ENCODE measurements at places on chromosomes 7 and 10. TPM values are rescaled to one million over a fixed set of nuclear protein-coding genes. Genes with fewer than 3 reads are reported as not detected.

The SLIT1 gene
- total RNA-seq, result 0.08 TPM

The HOGA1 gene
- 15.6 TPM for total RNA-seq

The RRP12 gene
- 13.8 TPM for total RNA-seq

The SH2D4B gene
- not detected for total RNA-seq

The ANLN gene
- total RNA-seq, result 3.3 TPM

The AGAP3 gene
- 57.4 TPM for total RNA-seq

The PDK4 gene
- 431 TPM for total RNA-seq

The ABCB1 gene
- total RNA-seq, result 4.5 TPM

The FEZF1 gene
- not detected for total RNA-seq

The NAT16 gene
- not detected for total RNA-seq

The C10orf105 gene
- 0.05 TPM for total RNA-seq

The ADD3 gene
- 121 TPM for total RNA-seq

The METTL27 gene
- total RNA-seq, result 0.27 TPM

DNA sequence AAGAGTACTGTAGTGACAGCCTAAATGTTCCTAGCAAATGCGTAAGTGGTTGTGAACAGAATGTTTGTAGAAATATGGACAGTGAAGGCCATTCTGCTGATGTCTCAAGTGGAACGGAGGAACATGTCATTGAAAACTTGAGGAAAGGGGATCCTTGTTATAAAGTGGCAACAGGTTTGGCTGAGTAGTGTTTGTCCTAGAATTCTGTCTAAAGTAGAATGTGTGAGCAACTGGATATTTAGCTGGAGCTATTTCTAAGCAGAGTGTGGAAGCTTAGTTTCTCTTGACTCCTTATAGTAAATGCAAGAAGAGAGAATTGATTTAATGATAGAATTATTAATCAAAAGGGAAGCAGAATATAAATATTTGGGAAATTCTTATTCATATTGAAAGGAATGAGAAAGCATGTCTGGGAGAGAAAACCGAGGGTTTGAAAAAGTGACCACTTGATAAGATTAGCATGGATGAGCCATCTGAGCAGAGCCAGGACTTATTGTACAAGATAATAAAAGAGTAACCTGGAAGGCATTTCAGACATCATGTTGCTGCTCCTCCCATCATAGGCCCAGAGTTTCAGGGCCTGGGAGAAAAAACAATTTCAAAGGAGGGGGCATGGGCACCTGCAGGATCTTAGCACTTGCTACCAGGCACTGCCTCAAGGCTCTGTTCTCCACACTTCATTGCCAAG is 276.1 kb downstream of the BMPER start:
- DNase-seq, result no peak

- DNase-seq, result no peak
Measured at GRCh38 chr10:103507235-103508191, 14.0 kb downstream of the NEURL1 start.

DNA sequence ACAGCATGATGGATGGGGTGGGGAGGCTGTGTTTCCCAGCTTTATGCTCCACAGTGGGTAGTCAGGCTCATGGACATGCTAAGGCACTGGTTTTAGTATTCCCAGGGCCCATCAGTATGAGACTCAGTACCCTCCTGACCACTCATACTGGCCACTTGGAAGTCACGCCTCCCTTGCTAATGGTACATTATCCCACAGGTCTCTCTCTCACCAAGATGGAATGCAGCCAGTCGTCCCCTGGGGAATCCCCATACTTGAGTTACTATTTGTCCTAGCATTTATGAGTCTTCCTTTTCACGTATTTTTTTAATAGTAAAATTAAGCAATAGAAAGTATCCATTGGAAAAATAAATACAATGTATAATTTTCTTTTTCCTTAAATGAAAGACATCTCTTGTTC is 80.6 kb upstream of the TBX20 start:
- no peak for DNase-seq

DNA sequence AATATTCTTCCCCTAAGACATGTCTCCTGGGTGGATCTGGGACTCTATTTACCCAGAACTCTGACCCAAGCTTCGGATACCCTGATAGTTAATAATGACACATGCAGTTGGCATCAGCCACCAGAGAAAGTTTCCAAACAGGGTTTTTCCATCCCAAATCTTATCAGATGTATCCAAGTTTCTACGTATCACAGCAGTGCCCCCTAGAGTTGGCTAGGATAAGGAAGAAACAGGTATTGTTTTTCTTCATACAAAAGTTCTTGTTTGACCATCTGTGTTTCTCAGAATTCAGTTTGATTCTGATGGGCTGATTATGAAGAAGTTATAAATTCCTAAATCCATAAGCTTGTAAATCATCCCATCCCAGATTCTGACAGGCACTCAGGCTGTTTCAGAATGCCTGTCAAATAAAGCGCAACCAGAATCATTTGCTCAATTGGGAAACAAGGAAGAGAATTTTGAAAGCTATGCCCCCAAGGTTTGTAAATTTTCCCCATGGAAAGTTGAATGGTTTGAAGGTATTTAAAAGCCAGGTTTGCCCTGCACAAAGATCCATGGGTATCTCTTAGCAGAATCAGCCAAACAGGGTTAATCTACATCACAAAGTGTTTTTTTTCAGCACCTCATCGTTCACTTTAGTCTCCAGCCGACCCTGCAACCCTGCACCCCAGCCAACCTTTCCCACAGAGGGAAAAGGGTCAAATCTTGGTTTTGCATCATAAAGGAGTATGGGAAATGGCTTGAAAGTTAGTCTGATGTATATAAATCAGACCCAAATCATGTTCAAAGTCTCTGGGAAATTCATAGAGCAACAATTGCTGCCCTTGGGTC is 47.4 kb downstream of the NRAP start:
- DNase-seq, result no peak

DNA sequence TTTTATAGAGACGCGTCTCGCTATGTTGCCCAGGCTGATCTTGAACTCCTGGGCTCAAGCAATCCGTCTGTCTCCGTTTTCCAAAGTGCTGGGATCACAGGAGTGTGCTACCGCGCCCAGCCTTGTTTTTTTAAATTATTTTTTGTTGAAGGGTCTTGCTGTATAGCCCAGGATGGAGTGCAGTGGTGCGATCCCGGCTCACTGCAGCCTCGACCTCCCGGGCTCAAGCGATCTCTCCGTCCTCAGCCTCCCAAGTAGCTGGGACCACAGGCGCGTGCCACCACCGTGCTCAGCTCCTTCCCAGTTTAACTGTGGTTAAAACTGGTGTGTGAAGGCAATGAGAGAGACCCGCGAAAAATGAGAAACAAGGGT is 11.0 kb upstream of the HNRNPF start:
- no peak for DNase-seq

GRCh38 chr7:156334636-156335035 is 305.9 kb upstream of the RNF32 start:
- no peak for DNase-seq

DNA sequence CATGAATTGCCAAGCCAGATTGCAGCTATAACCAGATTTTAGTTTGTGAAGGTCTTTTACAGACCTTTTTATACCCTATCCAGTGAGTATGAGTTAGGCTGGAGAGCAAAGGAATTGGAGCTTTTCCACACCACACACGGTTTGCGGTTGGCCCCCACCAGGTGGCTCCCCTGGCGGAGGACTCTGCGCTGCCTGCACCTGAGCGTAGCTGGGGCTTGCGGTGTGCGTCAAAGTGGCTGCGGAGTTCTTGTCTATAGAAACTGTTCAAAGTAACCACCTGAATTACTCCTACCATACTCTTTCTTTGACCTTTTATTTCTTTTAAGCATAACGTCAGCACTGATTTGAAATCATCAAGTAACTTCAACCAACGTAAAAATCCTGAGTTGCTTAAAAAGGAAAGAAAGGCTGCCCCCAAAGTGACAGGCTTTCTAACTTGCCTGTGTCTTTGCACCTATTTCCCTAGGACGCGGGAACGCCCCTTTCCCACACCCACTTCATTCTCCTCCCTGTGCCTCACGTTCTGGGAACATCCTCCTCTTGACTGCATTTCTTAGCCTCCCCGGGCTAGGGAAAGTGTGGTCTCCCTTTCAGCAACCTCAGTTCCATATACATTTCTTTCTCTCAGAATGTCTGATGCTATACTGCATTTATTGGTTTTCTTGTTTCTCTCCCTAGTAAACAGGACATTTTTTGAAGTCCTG is 47.6 kb upstream of the TMEM72 start:
- DNase-seq, result no peak

DNA sequence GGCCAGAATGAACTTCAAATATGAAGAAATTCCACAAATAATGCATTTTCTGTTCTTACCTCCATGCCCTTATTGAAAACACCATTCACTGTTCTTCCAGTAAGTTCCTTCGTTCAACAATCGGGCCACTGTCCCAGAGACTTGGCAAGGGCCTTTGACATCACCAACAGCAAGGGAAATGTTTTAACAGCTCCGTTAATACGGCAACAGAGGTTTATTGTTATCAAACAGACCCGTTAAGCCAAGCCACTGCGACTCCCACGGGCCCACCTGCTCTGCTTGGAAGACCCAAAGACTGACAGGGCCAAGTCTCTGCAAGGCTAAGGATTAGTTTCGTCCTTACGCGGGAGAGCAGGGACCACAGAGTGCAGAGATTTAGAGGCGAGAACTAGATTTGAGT is 43.4 kb upstream of the LYZL1 start:
- no peak for DNase-seq

DNA sequence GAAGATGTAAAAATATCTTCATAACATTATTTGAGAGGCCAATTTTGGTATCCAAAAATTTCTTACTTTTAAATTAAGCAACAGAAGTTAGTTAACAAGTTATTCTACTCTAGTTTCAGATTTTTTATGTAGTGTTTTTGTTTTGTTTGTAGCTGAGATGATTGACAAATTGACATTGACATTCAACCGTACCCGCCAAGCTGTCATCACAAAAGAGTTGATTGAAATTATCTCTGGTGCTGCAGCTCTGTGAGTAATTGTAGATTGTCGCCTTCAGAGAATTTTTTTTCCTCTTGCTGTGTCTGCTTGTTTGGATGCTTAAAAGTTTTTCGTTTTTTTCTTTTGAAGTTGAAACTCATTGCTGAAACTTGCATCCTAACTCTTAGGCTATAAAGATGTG is 14.6 kb downstream of the ATP5F1C start:
- no peak for DNase-seq

GRCh38 chr7:140348161-140348849 is 50.0 kb downstream of the SLC37A3 start:
- no peak for DNase-seq

DNA sequence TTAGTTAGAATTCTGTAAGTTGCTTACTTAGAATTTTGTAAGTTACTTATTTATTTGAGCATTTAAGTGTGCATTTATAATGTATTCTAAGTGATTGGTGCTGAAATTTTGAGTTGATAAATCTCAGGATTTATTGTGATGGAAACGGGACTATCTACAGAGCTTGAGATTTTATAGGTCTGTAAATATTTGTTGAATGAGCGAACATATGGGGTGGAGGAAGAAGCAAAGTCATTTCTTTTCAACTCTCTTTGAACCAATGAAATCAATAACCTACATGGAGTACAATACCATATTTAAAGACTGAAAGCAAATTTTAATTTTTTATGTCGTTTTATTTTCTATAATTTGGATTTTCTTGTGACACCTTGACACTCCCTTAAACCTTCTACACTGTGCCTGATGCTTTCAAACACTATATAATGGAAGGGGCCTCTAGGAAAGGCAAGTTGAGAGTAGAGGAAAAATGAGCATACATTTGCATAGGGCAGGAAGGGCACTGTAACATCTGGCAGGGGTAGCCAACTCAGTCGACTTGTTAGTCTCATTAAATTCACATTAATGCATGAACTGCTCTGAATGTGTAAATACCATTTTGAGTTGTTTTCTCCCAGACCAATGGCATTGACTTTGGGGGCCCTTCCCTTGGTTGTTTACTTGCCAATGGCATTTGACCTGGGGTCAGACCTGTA is 204.2 kb downstream of the DYNC1I1 start:
- DNase-seq, result no peak

- DNase-seq, result no peak
Measured at GRCh38 chr7:72268090-72268489, 144.0 kb downstream of the CALN1 start.

DNA sequence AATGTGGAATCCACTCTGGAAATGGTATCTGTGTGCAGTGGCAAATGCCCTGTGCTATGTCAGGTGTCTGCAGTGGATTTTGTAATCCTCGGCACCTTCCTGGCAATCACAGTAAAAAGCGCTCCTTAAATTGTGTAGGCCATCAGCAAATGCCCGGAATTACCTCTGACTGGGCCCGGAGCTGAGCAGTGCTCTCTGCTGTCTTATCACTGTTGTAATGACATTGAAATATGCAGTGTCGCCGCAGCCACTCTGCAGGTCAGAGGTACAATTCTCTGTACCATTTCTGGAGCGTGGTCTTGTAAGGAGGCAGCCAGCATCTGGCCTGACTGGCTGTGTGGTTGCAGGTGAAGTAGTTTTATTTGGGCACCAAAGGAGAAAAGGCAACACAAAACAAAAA is 416.4 kb upstream of the MKI67 start:
- no peak for DNase-seq

DNA sequence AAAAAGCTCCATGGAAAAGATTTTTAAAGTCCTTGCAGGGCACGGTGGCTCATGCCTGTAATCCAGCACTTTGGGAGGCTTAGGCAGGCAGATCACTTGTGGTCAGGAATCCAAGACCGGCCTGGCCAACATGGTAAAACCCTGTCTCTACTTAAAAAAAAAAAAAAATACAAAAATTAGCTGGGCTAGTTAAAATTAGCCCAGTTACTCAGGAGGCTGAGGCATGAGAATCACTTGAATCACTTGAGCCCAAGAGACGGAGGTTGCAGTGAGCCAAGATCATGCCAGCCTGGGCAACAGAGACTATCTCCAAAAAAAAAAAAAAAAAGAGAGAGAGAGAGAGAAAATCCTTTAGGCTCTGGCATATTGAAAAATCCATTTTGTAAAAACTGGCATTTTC is 61.9 kb downstream of the CCDC6 start:
- no peak for DNase-seq

DNA sequence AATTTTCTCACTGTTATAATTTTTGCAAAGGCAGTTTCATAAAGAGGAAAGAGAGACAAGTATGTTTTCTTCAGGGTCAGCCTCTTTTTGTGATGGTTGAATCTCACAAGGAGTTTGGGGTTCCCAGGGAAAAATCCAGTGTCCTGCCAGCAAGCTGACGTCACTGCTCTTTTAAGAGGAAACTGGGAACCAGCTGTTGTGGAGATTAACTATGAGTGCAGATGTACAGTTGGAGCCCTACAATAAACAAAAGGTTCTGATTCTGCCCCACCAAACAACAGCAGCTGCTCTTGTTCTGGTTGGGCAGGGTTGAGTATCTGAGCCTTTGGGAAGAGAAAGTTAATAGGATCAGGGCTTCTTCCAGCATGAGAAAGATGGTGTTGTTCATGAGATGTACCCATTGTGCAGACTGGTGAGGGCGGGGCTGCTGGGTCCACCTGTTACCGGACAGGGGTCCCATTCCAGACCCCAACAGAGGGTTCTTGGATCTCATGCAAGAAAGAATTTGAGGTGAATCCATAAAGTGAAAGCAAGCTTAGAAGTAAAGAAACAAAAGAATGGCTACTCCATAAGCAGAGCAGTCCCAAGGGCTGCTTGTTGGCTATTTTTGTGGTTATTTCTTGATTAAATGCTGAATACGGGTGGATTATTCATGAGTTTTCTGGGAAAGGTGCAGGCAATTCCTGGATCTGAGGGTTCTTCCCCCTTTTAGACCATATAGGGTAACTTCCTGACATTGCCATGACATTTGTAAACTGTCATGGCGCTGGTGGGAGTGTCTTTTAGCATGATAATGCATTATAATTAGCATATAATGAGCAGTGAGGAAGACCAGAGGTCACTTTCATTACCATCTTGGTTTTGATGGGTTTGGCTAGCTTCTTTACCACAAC is 12.5 kb downstream of the PRF1 start:
- DNase-seq, result peak; percentile 15

GRCh38 chr10:8439040-8439439 is 384.6 kb downstream of the GATA3 start:
- no peak for DNase-seq

GRCh38 chr7:134847851-134848588 is 68.6 kb downstream of the CALD1 start:
- DNase-seq, result no peak
